NCI-H1105 (cell line): ENCODE measurements at places on chromosomes 11 and 22.

- no peak for DNase-seq
These were observed 2.0 kb downstream of the SF3A1 start for GRCh38 chr22:30354644-30355043.

DNA sequence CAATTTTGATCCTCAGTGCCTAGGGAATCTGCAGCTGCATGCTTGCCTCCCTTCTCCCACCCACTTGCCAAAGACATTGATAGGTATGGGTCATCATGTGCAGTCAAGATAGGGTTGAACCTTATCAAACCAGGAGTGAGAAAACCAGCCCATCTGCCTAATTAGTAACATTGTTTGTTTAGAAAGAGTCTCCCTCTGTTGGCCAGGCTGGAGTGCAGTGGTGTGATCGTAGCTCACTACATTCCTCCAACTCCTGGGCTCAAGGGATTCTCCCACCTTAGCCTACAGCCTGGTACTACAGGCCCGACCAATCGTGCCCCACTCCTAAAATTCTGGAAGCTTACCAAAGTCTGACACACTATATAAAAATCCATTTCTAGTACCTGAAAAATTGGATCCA is 4.6 kb downstream of the C11orf71 start:
- no peak for DNase-seq

DNA sequence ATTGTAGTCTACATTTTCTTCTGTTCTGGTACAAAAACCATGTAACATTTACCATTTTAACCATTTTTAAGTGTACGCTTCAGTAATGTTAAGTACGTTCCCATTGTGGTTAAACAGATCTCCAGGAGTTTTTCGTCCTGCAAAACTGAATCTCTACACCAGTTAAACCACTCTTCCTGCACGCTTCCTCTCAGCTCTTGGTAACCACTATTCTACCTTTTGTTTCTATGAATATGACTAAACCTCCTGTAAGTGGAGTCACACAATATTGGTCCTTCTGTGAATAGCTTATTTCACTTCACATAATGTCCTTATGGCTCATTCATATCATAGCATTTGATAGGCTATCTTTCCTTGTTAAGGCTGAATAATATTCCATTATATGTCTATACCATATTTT is 7.1 kb upstream of the EXT2 start:
- DNase-seq = no peak

DNA sequence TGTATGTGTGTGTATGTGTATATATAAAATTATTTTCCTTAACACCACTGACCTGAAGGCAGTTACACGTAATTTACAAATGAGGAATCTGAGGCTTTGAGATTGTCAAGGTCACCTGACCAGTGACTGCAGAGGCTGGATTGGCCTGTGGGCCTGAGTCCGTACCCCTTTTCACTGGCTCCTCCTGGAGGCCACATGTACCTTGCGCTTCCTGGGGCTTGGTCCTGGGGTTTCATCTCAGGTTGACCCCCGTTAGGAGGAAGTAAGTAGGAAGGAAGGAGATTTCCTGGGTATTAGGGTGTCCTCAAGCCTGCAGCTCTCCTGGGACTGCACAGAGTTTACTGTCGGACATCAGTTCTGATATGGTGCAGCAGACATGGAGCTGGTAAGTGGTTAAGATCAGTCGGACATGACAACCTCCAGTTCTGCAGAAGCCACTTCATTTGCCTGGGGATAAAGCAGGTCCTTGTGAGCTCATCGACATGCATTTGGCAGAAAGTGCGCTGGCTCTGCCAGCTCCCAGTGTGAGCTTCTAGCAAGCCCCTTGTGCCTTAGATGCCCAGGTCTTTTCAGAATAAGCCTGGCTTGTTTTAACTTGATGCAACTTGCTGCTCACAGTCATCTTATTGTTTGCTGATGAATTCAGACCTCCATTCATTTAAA is 36.6 kb downstream of the ST3GAL4 start:
- no peak for DNase-seq

DNA sequence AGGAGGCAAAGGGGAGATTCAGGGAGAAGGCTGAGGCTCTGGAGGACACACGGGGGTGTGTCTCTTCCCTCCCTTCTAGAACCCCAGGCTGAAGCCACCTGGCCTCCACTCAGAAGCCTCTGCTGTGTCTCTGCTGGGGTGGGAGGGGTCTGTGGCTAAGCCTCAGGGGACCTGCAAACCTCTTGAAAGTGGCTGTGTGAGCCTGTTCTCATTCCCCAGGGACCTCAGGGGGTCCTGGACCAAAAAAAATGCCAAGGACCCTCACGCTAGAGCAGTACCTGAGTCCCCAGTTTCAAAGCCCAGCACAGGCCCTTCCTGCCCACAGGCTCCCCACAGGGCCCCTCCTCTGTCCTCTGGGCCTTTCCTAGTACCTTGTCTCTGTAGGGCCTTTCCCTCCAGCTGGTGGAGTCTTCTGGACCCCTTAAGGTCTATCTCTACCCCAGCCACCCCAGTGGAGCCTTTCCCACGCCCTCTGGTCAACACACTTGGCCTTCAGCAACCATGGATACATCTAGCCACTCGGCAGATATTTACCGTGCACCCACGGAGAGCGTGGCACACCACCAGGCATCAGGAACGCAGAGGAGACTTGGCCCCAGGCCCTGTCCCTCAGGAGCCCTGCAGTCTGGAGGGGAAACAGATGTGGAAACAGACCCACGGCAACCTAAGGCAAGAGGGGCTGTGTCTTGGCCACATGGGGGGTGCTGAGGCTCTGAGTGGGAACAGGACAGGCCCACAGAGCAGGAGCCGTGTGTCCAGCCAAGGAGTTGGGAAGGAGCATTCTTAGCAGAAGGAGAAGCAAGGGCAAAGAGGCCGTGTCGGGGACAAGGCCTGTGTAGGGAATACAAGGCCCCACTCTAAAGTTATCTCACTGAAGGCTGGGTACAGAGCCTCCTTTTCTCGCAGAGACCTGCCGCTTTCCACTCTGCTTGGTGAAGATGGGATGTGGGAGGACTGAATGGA is 18.5 kb downstream of the PLA2G6 start:
- no peak for DNase-seq

DNA sequence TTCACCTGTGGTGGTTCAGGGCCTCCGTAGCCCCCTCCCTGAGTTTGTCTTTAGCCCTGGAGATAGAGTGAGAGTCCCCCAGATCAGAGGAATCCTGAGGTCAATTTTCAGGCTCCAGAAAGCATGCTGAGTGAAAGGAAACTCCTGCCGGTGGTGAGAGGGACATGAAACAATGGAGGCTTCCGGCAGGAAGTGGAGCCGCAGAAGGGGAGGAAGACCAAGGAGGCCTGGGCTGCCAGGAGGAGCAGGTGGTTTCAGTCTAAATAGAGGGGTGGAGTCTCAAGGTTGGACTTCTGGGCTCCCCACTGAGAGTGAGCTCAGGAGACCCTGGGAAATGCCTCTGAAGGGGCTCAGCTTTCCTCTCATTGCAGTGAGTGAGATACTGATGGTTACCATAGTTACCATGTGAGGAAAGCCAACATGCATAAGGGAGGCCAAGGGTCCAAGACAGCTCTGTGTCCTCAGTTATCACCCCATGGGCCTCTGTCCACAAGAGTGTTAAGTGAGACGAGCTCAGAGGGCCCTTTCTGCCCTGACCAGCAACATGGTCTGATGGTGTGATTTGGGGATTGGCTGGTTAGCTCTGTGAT is 10.7 kb downstream of the SLCO2B1 start:
- DNase-seq = no peak

- DNase-seq = peak; percentile 54
These were observed 171.1 kb downstream of the TENM4 start for GRCh38 chr11:79269611-79270307.

DNA sequence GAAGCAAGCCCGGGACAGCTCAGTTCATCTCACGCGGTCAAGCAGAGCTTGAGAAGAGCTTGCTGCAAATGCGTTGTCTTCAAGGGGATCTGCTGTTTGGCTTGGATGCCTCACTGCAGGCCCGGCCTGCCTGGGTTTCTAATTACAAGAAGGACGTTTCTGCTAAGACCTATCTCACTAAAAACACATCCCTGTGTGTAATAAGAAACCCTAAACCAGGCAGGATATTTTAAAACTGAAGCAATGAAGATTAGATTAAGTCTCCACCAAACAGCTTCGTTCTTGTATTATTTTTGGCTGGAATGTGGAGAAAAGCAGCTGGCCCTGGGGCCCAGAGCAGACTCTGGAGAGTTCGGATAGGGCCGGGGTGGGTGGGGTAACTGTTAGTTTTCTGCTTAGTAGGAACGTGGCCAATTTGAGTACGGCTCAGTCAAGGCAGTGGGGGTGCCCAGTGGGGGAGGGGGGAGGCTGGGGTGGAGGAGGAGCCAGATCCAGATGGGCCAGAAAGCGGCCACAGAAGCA is 6.0 kb downstream of the PKNOX2 start:
- no peak for DNase-seq

- no peak for DNase-seq
These were observed 47.1 kb downstream of the ADM start for GRCh38 chr11:10351765-10352641.

GRCh38 chr11:3132831-3133260 is 32.3 kb downstream of the OSBPL5 start:
- no peak for DNase-seq

DNA sequence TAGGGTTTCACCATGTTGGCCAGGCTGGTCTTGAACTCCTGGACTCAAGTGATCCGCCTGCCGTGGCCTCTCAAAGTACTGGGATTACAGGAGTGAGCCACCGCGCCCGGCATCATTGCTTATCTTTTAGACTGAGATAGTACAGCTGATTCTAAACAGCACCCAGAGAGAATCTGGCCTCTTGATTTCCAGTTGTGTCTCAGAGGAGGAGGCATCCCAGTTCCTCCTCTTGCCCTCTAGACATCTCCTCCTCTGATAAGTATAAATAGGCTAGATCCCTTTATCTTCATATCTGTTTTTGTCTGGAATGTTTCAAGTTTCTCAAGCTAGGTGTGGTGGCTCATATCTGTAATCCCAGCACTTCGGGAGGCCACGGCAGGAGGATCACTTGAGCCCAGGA is 7.0 kb downstream of the MARK2 start:
- no peak for DNase-seq

- DNase-seq = no peak
These were observed 50.5 kb upstream of the ADA2 start for GRCh38 chr22:17269607-17270261.

- no peak for DNase-seq
These were observed 197.5 kb downstream of the DBX1 start for GRCh38 chr11:19962801-19963175.

DNA sequence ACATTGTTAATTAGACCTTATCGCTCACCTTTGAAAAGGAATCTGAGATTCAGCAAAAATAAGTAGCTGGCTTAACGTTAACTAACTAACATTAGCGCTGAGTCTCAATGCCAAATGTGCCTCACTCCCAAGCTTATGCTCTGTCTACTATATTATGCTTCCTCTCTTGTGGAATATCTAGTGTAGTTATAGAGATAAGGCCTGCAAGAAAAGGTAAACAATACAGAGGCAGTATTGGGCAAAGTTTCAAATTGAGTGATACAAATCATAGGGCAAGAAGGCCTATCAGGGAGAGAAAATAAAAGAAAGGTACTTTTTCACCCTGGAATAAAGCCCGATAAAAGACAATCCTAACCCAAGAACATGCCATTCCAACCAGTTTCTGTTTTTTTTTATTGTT is 61.6 kb upstream of the SLC17A6 start:
- no peak for DNase-seq

DNA sequence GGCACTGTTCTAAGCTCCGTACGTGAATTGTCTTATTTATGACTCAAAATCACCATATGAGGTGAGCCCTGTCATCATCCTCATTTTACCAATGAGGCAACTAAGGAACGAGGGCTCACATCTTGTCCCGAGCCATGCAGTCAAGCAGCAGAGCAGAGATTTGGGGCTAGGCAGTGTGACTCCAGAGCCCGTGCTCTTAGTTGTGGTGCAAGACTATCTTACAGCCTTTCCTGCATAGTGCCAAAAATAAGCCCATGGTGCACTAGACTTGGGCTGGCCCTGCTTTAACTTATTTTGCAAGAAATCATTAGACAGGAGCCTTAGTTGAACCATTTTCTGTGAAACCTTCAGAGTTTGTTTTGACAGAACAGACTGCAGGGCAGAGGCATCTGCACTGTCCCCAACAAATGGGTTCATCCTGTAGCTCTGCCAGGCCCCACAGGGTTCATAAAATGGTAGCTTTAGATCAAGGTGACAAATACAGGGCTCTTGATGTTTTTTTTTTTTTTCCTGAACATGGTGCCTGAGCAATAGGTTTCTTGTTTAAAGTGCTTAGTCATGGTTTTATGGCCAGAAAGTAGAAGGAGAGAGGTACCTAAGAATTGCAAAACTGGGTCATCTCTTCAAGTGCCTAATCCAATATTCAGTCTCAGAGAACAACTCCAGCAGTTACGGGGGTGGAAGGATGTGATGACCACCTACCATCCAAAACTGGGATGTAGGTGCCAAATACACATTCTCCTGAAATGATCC is 56.6 kb downstream of the BMAL1 start:
- DNase-seq = no peak

GRCh38 chr11:104881117-104881794 is 17.0 kb downstream of the CASP12 start:
- no peak for DNase-seq

DNA sequence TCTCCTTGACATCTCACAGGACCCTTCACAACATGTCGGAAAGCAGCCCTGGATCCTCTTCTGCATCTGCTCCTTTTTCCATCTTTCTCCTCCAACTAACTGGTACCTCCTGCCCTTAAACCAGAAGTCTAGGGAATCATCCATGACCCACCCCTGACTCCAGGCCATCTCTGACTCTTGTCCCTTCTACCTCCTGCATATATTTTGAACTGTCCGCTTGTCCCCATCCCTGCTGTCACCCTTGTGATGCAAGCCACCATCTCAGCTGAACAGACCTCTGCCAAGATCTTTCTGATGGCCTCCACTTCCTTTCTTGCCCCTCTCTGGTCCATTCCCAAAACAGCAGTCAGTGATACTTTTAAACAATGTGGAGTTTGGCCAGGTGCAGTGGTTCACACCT is 7.0 kb downstream of the RIBC2 start:
- DNase-seq = no peak

GRCh38 chr11:78469896-78470295 is 52.3 kb upstream of the GAB2 start:
- no peak for DNase-seq

DNA sequence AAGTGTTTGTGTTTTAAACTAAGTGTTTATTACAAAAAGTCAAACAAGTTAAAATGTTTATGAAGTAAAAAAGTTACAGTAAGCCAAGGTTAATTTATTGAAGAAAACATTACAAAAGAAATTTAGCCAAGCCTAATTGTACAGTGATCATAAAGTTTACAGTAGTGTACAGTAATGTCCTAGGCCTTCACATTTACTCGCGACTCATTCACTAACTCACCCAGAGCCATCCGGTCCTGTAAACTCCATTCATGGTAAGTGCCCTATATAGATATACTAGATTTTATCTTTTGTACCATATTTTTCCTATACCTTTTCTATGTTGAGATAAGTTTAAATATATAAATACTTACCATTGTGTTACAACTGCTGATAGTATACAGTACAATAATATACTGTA is 481.8 kb upstream of the TENM4 start:
- DNase-seq = no peak

- DNase-seq = no peak
These were observed 7.0 kb downstream of the MMP3 start for GRCh38 chr11:102836290-102836875.

- DNase-seq = no peak
These were observed 25.9 kb downstream of the MOV10L1 start for GRCh38 chr22:50115693-50116092.

GRCh38 chr11:128905345-128906184 is 14.4 kb downstream of the KCNJ5 start:
- DNase-seq = peak; percentile 74
